ENCODE measurements at places on chromosomes 4 and X.

DNA sequence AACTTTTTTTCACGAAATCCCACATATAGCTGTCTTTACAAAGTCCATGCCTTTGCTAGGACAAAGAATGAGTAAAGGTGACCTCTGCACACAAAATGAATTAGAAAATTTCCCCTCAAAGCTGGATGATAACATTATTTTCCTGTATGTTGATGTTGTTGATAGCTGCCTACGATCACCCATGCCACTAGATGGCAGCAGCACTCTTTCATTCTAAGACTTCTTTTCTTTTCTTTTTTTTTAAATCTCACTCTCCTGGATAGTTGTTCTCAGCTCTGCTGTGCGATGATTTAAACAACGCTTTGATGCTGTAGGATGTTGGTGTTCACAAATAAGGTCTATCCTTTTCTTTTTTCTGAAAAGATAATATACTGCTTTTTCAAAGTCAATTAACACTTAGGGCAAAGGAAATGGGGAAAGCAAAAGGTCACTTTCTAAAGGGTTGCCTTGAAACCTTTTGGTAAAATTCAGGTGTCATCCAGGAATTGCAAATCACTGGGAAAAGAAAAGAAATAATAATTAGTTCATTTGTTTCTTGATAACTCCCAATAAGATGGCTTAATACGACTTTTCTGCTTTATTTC lies 266.8 kb downstream of the C4orf33 start:
- peak; percentile 42 for DNase-seq

GRCh38 chrX:39513836-39514235 lies 583.9 kb downstream of the BCOR start:
- no peak for DNase-seq

DNA sequence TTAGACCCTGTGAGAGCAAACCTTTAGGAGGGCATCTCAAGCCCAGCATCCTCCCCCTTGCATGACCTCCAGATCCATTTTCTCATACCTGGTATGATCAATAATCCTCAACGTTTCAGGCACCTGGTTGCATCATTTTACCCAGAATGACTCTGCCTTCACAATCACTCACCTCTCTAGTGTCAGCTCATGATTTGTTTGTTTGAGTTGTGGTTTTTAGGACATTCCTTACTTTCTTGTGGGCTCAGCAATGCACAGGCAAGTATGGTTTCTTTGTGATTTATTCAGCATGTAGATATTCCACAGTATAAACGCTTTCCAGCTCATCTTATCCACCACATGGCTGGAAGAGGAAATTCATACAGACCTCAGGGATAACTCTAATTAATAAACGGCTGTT lies 93.6 kb upstream of the CPEB2 start:
- no peak for DNase-seq

GRCh38 chrX:81259020-81259713 lies 57.3 kb downstream of the SH3BGRL start:
- DNase-seq: no peak

DNA sequence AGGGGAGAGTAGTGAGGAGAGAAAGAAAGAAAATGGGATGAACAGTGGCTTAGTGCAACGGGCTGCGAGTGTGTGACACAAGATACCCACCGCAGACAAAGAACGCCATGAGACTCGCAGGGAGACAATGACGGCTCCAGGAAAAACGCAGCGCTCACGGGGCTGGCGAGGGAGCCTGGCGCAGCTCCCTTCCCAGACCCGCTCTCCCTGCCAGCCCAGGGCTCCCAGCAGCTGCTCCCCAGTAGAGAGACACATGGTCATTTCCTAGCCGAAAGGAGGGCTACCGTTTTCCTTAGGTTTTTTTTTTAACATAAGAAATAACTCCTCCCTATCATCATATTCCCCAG lies 149.5 kb downstream of the MAML3 start:
- DNase-seq: no peak

GRCh38 chr4:55947912-55948725 lies 626 bp upstream of the CEP135 start:
- DNase-seq: peak; percentile 82

GRCh38 chr4:152460488-152460887 lies 75.4 kb downstream of the FBXW7 start:
- DNase-seq: no peak

GRCh38 chr4:94346541-94346940 lies 3.9 kb upstream of the HPGDS start:
- DNase-seq: no peak

DNA sequence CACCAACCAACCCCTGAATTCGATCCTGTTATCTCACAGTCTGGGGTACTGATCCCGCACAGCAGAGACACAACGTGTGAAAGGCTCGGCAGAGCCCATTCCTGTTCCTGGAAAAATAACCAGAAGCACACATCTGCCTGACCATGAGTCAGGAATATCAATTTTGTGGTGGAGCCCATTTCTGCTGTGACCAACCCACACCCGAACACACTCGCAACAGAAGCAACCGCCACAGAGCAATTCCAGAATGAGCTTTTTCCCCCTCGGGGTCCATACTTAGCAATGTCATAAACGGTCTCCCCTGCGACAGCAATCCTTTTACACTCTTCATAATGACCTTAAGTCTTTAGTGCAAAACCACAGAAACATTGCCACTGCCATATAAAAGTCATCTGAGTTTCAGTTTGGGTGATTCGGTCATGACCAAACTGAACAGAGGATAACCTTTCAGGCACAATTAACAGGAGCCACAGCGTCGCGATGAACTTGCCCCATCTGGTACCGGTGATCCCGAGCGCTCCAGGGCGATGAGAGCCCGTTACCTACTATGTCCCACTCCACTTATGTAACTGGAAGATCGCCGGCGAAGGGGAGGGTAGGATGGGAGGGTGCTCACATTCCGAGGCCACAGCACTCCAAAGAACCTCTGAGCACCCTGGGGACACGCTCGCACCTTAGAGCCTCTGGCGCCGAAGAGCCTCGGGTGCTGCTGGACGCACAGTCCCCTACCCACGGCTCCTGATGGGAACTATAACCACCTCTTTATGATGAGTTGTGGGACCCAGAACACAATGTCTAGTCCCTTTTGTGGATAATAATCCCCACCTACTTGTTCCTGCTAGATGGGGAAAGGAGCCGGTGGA lies 1.1 kb downstream of the MECP2 start:
- peak; percentile 48 for DNase-seq

DNA sequence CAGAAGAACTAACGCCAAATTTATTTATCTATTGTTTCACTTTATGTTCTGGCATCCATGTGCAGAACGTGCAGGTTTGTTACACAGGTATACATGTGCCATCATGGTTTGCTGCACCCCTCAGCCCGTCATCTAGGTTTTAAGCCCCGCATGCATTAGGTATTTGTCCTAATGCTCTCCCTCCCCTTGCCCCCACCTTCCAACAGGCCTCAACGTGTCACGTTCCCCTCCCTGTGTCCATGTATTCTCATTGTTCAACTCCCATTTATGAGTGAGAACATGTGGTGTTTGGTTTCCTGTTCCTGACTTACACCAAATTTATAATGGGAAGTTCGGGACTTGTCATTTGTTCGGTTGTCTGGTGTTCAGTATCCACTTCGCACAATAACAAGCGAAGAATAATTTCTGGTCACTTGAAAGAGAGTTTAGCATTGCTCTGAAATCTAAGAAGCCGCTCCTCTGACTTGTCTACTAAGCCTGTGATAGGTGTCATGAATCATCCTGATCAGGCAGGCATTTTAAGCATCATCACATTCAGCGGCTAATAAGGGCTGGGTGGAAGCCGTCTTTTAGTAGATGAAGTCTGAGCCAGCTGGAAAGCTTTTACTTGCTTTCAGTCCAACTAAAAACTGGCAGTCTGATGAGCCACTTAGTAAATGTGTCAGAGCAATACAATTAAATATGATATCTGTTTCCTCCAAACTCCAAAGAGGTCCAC lies 1065.7 kb upstream of the PABPC4L start:
- DNase-seq: no peak

DNA sequence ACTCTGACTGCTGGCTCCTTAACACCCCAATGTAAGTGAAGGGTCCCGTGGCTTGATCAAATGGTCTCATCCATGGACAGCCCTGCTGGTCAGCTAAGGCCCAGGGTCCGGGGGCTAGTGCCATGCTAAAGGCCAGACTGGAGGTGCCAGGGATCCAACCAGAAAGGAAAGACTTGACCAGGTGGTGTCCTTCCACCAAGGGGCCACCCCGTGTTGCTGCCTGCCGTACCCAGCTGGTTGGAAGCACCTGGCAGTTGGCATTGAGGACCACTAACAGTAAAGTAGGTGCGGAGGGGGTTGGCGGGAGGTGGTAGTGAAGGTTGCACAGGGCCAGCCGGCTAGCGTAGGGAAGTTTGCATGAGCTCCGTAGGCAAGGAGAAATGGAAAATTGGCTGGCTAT lies 1.7 kb upstream of the IL1RAPL2 start:
- no peak for DNase-seq

GRCh38 chr4:137124278-137124932 lies 407.9 kb downstream of the PCDH18 start:
- DNase-seq: no peak

DNA sequence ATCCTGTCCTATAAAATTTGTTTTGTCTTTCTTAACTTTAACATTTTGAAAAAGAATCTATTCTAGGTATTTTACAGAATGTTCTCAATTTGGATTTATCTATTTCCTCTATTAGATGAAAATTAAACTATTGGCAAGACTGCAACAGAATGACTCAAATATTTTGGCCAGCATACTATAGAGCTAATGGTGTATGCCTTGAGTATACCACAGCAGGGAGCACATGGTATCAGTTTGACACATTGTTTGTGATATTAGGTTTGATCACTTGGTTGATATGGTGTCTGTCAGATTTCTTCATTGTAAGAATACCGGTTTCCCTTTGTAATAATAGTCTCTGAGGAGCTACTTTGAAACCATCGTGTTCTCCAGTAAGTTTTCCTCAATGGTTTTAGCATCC lies 87.8 kb upstream of the NPNT start:
- no peak for DNase-seq

DNA sequence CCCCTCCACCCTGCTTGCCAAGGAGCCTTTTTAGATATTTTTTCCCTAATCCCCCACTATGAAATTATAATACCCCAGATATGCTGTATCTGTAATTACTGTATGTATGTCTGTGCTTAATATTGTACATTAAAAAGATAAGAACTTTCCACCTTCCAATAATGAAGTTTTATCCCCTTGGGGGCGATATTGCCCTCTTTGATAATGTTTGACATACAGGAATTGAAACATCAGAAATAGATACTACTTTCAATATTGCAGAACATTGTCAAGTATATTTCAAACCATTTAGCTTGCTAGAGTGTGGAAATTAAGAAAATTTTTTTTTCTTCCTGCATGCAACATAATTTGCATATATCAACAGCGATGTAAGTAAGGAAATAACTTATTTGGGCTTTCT lies 58.9 kb downstream of the NAF1 start:
- peak; percentile 12 for DNase-seq

DNA sequence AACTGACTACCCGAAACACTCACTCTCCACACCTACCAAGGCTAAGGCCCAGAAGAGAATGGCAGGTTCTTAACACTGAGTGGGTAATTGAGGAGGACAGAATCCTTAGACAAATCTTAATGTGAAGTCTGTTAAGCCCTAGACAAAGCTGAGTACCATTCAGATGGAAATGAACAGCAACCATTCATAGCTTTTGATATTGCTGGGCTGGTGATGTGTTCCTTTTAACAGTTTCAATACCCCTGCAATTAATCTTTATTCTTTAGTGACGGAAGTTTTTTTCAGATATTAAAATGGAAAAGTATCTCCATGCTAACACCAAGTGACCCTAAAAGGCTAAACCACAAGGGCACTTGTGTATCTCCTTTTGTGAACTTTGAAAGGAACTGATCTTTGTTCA lies 334.9 kb downstream of the OPHN1 start:
- no peak for DNase-seq

GRCh38 chr4:185016101-185016940 lies 2.0 kb upstream of the HELT start:
- no peak for DNase-seq

DNA sequence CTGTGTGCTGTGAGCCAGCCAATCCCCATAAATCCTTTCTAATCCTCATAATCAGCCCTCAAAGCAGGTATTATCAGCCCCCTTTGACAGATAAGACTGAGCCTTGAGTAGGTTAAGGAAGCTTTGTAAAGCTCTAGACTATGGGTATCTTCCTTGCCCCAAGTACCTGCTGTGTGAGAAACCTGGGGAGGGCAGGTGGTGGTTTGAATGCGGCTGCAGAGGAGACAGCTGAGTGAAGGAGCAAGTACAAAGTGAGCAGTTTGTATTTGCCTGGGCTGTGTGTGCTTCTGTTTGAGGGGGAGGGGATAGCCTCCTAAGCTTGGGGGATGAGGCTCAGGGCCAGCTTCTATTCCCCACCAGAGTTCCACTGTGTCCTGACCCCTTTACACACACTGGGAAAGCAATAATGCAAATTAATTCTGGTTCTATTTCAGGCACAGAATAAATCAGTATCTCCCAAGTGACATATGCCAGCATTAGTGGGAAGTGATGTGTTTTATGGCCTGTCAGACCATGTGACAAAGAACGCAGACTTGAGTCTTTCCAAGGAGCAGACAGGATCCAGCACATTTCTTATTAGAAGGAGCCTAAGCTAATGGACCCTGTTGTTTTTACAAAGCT lies 63.5 kb downstream of the EVC start:
- DNase-seq: no peak

- DNase-seq: no peak
Observed at GRCh38 chr4:87116231-87116630, 104.2 kb downstream of the KLHL8 start.

GRCh38 chr4:75715105-75715799 lies 9.1 kb upstream of the USO1 start:
- DNase-seq: no peak

GRCh38 chr4:123784626-123785025 lies 388.0 kb downstream of the SPRY1 start:
- DNase-seq: no peak

DNA sequence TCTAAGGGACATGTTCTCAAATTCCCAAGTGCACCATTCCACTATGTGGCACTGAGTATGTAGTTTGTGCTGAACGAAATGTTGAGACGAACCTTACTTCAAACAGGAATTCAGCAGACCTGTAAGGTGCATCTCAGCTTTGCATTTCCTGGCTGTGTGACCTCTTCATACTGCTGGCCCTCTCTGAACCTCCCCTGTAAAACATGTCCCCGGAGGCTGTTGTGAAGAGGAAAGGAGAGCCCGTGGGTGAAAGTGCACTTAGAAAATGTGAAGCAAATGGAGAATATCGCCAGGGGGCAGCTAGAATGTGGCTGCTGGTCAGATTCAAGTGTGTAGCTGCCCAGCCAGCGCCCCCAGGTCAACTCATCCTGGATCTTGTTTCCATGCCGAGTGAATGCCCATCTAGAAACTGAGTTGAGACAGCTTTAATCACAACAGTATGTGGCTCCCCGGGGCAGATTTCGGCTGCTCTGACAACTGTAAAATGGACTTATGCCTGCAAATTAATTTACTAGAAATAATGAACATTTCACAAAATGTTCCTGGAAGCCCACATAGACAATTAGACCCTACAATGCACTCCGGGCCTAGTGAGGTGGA lies 263.3 kb downstream of the EVC2 start:
- no peak for DNase-seq
